ENCODE measurements at places on chromosomes 2 and 18. TPM values are rescaled to one million over a fixed set of nuclear protein-coding genes. Genes with fewer than 3 reads are reported as not detected.

DPP10 gene
- 0.16 TPM for total RNA-seq

TUBA4B gene
- not detected for total RNA-seq

VWA3B gene
- 0.52 TPM for total RNA-seq

SLC9A2 gene
- 0.25 TPM for total RNA-seq

ARHGAP25 gene
- 5.3 TPM for total RNA-seq

CXCR1 gene
- total RNA-seq = 0.44 TPM

SCLY gene
- 10.9 TPM for total RNA-seq

RBKS gene
- 2.7 TPM for total RNA-seq

INPP5D gene
- total RNA-seq = 4.9 TPM

HOXD11 gene
- not detected for total RNA-seq

FOXI3 gene
- total RNA-seq = not detected

DNA sequence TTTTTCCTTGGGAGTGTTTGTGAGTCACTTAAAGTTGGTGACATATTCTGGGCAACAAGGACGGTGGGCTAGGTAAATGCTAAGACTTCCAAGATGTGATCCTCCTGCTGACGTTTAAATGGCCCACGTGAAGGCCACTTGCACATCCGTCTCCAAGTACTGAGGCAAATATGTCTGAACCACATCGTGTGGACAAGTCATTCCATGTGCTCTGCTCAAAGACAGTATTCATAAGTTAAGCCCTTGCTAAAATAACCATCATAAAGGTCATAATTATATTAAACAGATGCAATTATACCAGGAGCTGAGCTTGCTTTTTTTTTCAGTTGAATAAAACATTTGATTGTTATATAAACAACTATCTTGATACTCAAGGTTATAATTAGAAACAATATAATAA is 44.8 kb downstream of the SPP2 start:
- DNase-seq = no peak

DNA sequence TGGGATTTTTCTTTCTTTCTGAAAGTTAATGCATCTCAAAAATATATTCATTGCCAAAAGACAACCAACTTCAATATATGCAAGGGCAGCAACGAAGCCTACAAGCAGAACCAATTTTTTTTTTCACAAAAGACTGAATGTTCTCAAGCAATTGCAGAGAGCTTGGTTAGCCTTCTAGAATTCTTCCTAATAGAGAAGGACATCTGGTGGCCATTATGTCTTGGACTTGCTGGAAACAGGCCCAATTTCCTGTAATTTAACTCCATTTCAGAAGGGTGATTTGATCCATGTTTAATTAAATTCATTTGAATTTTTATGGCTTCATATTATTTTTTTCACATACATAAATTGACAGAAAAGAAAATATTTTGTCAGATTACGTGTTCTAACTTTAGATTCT is 208.0 kb downstream of the TPGS2 start:
- DNase-seq = no peak

- DNase-seq = no peak
These were observed 53.4 kb downstream of the CHN1 start for GRCh38 chr2:174951745-174952144.

DNA sequence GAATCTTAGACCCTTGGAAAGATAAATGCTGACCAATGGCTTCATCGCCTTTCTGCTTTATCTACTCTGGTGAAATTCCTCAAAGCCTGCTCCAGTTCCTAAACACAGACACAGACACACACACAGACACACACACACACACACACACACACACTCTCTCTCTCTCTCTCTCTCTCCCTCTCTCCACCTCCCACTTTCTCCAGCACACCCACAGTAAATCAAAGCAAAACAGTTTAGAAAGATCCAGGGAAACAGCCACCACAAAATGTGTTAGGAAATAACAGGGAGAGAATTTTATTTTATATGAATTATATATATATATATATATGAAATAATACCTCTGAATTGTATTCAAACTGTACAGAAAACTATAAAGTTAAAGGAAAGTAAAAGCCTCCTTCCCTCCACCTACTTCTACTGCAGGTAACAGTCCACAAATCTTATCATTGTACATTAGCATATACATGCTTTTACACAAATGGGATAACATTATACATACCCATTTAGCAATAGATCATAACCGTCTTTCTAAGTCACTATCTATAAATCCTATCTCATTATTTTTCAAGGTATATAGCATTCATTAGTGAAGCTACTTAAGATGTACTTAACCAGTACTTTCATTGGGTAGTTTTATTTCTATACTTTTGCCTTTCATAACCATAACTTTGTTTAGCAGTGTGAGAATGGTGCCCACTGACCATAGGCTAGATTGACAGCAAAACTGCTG is 38.5 kb downstream of the MREG start:
- no peak for DNase-seq

DNA sequence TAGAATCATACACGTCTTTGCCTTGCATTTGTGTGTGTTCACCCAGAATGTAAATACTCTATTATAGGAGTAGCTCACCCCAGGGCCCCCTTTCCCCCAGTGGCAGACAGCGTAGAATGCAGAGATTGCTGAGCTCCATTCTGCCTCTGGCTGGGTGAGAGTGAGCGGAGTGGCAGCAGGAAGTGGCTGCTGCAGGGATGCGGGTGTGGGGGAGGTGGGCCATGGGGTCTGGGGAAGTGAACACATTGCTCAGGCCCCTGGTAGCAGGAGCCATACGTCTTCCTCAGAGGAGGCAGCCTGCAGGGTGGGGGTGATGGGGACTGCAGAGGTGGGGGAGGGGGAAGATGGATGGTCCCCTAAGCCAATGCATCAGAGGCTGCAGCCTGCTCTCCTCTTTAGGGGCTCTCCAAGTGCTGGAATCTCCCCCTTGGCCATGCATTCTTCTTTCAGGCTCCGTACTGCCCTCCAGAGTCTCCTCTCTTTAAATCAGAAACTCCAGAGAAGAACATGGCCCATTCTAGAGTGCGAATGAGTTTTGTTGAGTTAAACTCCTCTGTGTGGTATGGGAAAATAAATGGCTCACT is 72.2 kb downstream of the CELF4 start:
- no peak for DNase-seq

DNA sequence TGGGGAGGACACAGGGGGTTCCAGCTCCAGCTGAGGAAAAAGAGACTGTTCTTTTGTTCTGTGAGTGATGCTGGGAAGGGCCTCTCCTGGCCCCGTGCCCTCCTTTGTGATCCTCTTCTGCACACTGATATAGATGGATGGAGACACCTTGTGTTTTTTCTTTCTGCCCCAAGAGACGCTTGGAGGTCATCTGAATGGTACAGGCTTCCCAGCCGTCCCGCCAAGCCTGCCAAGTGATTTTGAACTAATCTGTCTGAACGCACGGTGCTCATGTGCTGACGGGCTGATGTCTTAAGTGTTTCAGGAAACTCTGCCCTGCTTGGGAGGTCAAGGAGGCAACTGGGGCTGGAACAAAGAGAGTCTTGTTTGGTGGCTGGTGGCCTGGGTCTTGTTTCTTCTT is 57.5 kb downstream of the KIF5C start:
- DNase-seq = no peak

DNA sequence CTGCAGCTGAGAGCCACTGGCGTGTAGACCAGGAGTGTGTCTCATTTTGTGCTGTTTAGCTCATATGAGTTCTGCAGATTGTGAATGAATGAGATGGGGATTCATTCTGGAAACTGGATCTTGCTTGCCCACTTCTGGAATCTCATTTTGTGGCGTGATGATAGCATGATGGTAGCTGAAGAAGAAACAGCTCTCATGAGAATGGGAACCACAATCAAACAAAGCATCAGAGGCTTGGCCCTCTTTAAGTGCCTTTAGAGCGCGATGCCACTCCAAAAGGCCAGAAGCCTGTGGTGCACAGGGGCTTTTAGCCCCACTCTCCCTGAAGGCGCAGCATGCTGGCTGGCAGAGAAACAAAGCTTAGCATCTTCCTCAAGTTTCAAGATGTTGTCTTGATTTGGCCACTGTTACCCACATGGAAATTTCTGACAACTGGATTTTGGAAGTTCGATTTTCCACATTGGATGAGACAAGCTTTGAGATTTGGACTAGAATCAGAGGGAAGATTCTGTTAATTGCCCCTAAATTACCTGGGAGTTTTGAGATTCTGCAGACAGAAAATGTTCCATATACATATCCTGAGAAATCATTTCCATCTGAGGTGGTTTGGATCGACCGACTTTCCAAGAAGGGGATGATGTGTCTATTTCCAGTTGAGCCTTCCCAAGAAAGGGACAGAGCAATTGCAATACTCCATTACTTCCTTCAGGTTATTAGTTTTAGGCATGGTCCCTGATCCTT is 234.5 kb downstream of the VAPA start:
- DNase-seq = no peak

DNA sequence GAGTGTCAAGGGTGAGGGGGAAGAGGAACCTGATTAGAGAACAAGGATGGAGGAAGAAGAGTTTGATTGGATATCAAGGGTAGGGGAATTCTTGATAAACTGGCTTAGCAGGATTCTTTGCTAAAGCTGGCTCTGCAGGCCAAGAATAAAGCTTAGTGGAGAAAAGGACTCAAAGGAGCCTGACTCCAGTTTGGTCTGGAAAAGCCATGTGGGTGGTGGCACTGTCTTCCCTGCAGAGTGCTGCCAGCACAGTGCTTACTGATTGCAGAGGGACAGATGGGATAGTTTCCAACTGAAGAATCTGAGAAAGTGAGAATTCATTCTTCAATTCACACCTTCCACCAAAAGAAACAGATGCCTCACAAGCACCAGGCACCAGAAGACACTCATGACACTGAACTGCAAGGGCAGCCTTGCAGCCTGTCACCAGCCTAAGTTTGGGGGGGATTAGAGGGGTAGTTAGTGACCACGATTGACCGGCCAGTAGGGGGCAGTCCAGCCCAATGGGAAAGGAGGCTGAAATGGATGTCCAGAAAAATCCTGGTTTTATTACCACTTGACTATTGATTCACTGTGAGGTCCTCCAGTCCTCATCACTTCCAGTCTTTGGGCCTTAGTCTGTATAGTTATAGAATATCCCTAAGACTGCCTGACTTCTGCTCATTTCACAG is 334.5 kb downstream of the SMAD2 start:
- DNase-seq = no peak

DNA sequence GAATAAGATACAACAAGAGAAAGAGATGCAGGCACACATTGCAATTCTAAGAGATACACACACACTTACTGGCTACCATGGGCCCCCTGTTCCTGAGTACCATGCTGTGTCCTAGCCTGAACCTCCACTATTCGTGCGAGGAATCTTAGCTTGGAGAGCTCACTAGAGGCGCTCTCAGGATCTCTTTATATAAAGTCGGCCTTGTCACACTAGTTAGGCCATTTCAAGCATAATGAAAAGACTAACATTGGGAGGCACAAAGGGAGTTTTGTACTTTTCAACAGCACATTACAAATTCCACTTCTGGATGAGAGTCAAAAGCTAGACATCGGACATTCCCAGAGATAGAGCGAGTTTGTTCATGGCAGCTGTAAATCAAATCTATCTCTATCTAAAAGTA is 365.2 kb downstream of the DSEL start:
- DNase-seq = no peak

GRCh38 chr2:196515608-196516007 is 123.9 kb upstream of the CCDC150 start:
- DNase-seq = no peak

GRCh38 chr2:235710933-235711332 is 217.1 kb downstream of the AGAP1 start:
- no peak for DNase-seq

DNA sequence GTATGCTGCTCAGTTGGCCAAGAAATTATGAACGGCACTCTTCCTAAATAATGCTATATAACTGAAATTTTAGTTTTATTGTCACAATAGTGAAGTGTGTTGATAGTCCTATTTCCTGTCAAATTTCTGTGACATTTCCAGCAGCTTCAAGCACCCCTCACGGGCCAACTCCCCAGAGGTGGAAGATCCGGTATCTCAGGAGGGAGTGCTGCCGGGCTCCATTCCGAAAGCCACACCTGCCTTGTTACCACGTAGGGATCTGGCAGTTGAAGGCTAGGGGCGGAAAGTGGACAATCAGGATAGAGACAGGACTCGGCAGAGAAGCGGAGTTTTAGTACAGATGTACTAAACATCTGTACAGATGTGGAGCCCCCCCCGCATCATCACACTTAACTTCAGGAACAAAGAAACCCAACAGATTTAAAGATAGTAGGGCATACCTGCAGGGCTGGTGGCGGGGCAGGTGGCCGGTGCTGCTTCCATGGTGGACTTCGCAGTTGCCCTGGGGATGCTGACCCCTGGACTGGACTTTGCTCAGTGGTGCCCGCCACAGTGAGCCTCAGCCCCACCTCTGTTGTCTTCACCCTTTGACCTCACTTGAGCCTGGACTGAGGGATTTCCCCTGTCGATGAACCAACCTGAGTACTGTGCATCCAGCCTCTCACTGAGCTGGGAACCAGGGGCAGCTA is 22.3 kb downstream of the ASAP2 start:
- no peak for DNase-seq

DNA sequence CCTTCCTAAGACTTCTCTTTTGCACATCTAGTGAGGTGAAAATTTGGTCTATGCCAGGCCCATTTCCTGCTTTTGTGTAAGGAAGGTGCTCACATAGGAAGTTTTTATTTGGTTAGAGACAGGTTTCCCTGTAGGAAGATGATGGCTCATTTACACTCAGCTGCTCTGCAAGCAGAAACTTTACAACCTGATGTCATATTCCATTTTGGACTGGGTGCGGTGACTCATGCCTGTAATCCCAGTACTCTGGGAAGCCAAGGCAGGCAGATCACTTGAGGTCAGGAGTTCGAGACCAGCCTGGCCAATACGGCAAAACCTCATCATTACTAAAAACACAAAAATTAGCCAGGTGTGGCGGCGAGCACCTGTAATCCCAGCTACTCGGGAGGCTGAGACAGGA is 35.8 kb downstream of the CASP10 start:
- no peak for DNase-seq

DNA sequence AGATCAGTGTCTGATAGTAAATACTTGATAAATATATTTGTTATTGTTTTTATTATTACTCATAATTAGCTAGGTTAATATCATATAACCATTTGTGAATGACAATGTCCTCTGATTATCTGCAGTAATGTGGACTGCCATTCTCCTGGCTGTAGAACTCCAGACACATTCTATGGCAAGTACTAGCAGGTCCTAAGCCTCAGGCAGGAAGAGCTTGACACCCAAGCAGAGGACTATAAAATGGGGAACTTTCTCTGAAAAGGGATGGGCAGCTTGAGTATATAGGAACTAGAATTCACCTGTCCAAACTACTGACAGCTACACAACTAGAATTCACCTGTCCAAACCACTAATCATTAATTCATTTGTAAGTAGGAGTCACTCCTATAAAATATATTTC is 649.4 kb downstream of the CPS1 start:
- DNase-seq = no peak

- DNase-seq = no peak
These were observed 101.0 kb downstream of the GPD2 start for GRCh38 chr2:156537141-156537540.

GRCh38 chr2:226030369-226030768 is 630.9 kb downstream of the NYAP2 start:
- no peak for DNase-seq

- DNase-seq = no peak
These were observed 35.4 kb upstream of the MYO3B start for GRCh38 chr2:170142502-170142901.

Measured in left ventricle myocardium inferior (tissue), 1 donor.